ENCODE measurements at places on chromosomes 6 and 20.

DNA sequence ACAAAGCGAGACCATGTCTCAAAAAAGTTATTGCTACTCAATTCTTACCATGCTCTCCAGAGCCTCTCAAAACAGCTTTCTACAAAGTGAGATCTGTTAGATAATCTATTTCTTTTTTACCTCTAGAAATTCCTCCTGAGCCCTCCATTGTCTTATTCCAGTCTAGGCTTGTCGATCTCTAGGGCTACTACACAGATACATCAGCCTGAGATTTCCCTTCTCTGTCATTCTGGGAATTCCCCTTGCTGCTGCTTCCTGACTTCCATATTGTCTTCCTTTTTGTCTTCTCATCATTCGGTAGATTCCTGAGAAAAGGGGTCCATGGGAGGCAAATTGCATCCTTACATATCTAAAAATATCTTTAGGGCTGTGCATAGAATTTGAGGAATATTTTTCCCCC is 75.6 kb upstream of the GNRH2 start:
- DNase-seq: no peak

- DNase-seq: no peak
Measured at GRCh38 chr6:25005010-25005409, 69.2 kb upstream of the RIPOR2 start.

DNA sequence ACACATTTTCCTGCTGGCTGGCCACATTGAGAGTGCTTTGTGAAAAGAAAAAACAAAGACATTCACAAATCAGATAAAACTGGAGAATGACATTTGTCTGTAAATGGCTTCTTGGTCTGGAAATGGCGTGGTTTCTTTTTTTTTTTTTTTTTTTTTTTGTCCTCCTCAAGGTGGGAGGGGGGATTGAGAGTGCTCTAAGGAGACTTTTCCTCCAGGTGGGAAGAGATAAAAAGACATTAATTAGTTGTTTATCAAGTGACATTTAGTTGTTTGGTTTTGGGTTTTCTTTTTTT is 40.4 kb downstream of the GNAS start:
- DNase-seq: no peak

- DNase-seq: no peak
Measured at GRCh38 chr20:43028470-43028869, 161.2 kb downstream of the PTPRT start.

- no peak for DNase-seq
Measured at GRCh38 chr6:13522656-13523055, 35.3 kb upstream of the GFOD1 start.

- no peak for DNase-seq
Measured at GRCh38 chr6:21753241-21754108, 159.9 kb downstream of the SOX4 start.

- DNase-seq: no peak
Measured at GRCh38 chr20:2767768-2768631, 32.4 kb downstream of the CPXM1 start.

DNA sequence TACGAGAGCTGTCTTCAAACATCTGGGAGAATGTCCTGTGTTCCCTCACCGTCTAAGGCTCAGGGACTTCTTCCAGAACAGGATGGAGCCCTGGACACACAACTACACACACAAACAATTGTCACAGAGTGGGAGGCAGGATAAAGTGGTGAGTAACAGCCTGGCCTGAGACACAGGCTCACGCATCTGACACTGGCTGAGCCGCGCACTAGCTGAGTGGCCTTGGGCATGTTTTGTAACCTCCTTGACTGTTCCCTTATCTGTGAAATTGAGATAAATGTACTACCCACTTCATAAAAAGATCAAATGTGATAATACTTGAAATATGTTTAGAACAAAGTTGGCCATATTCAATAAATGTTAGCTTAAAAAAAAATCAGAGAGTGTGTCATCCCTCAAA is 132.4 kb upstream of the ARMC2 start:
- DNase-seq: no peak

- DNase-seq: no peak
Measured at GRCh38 chr20:31719644-31720485, 2.8 kb downstream of the BCL2L1 start.

GRCh38 chr6:1496092-1496491 is 106.7 kb downstream of the FOXF2 start:
- DNase-seq: no peak

DNA sequence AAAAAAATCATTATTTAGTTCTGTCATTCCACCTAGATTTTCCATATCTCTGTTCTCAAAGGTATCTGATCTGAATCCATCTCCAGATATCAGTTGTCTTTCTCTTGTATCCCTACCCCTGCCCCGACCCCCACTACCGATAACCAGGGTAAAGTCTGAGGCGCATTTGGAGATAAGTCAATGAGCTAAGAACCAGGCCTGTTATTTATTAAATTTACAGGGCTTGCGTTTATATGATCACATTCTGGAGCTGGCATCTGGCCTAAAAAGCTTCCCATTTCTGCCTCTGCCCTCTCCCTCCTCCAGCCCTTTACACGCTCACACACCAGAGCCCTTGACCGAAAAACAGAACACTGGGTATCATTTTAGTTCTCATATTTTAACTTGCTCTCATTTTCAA is 144.7 kb downstream of the ALDH8A1 start:
- DNase-seq: no peak

- DNase-seq: no peak
Measured at GRCh38 chr20:36167902-36168503, 13.5 kb downstream of the EPB41L1 start.

GRCh38 chr6:33694401-33694931 is 17.0 kb downstream of the UQCC2 start:
- peak; percentile 49 for DNase-seq

- no peak for DNase-seq
Measured at GRCh38 chr20:46523696-46524328, 10.5 kb upstream of the ZNF334 start.

GRCh38 chr6:169324656-169325459 is 71.2 kb upstream of the THBS2 start:
- no peak for DNase-seq

- no peak for DNase-seq
Measured at GRCh38 chr6:139695361-139695760, 320.9 kb upstream of the CITED2 start.

DNA sequence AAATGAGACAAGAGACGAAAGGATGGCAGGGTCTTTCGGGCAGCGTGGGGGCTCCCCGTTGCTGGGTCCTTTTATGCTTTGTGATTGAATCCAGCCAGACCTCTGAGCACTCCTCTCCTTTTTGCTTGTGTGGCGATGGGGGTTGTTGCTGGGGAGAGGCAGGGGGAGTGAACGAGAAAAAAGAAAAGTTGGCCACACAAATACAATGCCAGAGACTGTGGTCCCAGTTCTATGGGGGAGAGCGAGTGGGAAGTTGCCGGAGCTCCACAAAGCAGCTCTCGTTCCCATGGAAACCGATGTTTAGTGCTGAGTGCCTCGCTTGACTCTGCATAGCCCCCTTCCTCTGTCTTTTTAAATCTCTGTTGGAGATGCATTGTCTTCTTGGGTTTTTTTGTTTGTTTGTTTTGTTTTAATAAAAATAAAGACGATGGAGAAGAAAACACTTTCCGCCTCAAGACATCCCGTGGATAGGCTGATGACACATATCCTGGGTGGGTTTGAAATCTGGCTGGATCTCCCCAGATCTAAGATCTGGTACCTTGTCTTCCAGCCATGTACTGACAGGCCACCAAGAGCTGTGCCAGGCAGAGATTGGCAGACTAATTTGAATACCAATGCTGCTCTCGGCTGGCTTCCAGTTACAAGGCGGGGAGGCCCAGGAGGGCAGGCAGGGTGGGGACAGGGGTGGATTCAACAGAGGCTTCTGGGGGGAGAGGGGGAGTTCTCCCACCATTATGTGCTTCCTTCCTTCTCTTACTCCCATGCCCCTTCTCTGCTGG is 529.3 kb downstream of the QKI start:
- no peak for DNase-seq

Data from activated naive CD8-positive, alpha-beta T cell treated with anti-CD3 and anti-CD28 coated beads, Interleukin-2, amount 10 ng/mL, durations not matched to agents 7 days and 5 days (primary cell).